Cortex of kidney (tissue), 1 donor: ENCODE measurements at places on chromosomes 1 and 21.

- DNase-seq: no peak
These were observed 125.1 kb downstream of the NFIA start for GRCh38 chr1:61207416-61207815.

DNA sequence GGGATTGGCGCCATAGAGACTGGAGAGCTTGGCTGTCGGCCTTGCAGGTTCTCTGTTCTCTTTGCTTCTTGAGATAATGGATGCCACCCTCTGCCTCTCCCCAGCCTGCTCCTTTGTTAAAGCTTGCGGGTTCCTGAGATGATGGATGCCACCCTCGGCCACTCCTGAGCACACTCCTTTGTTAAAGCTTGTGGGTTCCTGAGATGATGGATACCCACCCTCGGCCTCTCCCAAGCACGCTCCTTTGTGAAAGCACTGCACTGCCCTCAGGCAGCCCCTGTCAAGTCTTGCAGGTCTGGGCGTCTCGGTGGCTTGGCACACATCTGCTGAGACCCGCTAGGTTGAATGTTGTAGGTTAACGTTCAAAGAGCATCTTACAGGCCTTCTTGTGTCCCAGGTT lies 76.5 kb downstream of the SCCPDH start:
- DNase-seq: no peak

DNA sequence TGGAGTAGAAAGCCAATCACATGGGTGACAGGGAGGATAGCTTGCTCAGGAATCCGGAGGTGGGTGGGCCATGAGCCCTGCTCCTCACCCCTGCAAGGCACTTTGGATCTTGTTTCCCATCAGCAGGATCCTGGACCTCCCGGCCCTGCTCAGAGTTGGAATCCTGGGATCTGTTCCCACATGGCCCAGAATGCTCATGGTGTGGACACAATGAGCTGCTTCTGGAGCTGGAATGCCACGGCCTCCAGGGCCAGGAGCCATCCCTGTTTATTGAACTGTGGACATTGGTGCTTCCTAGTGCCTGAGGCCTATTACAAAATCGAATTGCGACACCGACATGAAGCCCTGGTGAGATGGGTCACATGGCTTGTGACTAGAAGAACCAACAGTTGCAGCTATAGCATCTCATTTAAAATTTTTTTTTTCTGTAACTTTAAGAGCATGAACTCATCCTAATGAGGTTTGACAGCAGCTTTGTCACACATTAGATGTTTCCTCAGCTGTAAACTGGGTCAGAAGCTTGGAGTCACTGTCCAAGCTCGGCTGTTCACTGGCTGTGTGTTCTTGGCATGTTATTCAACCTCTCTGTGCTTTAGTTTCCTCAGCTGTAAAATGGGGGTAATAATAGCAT lies 40.4 kb upstream of the GOLT1A start:
- no peak for DNase-seq

- no peak for DNase-seq
These were observed 220.5 kb downstream of the FOXD2 start for GRCh38 chr1:47658161-47658920.

DNA sequence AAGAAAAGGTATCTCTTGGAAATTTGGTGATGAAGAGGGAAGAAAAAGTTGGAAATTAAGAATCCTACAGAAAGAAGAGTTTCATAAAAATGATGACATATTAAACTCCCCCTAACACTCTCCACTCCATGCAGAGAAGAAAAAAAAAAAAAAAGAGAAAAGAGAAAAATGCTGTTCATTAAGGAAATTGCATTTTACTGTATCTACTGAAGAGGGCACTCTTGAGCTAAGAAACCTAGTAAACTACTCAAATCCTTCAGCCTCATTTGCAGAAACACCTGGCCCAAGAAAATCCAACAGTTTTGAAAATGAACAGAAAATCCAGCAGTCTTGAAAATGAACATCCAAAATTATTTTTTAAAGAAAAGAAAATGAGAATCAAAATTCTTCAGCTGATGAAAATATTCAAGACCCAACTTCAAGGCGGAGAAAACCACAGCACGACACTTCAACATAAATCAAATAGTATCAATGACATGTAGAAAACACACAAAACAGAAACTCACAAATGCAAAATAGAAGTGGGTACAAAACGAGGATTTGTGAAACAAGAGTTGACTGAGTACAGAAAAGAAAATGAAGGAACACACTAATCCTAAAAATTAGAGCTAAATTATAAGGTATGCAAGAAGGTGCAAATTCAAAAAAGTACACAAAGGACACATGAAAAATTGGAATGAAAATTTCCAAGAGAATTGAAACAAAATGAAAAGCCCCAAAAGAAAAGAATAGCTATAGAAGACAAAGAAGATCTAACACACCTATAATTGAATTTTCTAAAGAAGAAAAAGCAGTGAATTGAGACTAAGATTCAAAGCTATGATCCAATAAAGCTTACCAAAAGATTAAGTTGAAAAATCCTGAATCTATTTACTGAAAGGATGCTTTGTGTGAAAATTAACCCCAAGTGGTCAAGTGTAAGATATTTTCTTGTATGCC lies 73.2 kb upstream of the DNAJC6 start:
- no peak for DNase-seq

DNA sequence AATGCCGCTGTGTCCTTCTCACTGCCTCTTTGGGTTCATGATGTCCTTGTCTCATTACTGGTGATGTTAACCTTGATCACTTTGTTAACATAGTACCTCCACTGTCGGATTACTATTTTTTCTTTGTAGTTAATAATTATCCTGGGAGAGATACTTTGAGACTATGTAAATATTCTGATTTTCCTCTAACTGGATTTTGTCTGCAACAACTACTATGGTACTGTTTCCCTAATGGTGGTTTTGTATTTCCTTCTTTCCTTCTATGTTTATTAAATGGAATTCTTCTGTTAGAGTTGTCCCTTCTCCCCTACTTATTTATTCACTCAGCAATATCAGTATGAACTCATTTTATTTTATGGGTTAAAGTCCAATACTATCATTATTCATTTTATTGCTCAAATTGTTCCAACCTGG lies 4.2 kb downstream of the TOR1AIP2 start:
- no peak for DNase-seq

DNA sequence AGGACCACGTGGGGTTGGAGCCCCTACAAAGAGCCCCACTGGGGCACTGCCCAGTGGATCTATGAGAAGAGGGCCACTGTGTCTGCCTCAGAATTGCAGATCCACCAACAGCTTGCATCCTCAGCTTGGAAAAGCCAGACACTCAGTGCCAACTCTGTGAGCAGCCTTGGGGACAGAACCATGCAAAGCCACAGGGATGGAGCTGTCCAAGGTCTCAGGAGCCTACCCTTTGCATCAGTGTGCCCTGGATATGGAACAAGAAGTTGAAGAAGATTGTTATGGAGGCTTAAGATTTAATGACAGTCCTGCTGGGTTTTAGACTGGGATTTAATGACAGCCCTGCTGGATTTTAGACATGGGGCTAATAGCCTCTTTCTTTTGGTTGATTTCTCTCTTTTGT lies 1670.9 kb downstream of the PLA2G4A start:
- DNase-seq: no peak

DNA sequence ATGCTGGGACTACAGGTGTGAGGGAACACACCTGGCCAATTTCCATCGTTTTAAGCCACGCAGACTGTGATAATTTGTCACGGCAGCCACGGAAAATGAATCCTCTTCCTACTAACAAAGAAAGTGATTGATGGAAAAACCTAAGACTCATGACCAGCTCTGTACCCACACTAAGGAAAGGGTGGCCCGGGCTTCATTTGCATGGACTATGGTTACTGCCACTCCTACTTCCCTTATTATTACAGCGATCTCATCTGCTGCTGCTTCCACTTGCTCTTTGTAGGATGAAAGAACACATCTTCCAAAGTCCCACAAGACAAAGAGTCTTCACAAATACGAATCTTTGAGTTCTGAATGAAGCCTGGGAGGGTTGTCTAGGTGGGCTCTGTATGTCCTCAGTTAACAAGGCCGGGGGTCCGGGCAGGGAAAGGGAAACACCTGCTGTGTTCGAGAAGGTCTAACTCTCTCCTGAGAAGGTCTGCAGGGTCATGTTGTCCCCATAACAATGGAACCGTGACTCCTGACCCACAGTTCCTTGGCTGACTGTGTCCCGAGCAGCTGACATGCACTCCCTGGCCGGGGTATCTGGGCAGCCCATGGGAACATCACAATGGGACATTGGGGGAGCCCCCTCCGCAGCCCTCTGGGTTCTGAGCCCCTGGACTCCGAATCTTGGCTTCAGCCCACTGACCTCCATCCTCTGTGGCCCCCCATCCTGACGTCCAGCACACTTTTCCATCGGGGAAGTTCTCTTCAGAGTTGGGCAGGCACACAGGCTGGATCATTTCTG lies 13.3 kb upstream of the TFF1 start:
- DNase-seq: no peak

GRCh38 chr1:26067432-26067911 lies at the start of gene TRIM63:
TRIM63 (minus strand) TSS chr1:26067630; CDS start chr1:26067494, 136 bp downstream.
- DNase-seq: no peak

DNA sequence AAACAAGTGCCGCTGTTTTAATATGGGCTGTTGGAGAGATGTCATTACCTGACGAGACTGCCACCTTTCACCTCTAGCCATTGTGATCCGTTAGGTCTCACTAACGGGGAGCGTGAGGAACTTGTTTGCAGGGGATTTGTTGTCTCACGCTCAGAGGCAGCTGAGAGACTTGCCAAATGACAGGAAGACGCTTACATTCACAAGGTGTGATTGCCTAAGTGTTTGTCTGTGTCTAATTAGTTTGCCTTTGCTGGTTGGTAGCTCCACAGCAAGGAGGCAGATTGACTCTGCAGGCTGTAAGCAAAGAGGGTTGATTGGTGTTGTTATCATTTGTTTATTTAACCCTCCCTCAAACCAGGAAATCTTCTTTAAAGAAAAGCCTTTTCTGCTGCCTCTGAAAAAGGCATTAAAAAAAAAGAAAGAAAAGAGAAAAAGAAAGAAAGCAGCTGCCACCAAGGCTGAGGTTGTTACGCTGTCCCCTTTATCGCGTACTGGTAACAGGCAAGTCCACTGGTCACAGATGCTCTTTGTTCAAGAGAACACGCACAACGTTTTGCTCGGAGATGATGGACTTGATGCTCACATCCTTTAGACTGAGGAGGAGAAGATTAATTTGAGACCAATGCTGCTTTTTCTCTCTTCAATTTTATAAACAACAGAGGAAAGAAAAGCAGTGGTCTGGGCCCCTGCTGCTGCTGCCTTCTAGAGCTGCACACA lies 203.9 kb downstream of the ZNF326 start:
- no peak for DNase-seq

DNA sequence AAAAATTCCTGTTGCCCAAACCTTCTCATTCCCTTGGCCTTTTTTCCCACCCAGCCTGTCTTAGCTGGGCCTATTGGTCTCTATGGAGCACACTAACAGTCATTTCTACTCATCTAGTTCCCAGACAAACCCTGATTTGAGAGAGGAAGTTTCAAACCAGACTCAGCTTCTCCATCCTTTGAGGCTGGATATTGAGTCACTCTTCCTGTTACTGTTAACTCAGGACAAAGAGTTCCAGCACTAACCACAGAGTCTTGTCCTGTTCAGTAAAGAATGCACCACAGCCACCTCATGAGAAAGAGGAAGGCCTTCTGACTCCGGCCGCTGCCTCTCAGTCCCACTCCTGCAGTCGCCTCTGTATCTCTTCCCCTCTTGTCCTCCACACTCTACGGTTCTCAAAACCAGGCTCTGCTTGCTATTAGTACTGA lies 137.8 kb downstream of the PTPRC start:
- no peak for DNase-seq

DNA sequence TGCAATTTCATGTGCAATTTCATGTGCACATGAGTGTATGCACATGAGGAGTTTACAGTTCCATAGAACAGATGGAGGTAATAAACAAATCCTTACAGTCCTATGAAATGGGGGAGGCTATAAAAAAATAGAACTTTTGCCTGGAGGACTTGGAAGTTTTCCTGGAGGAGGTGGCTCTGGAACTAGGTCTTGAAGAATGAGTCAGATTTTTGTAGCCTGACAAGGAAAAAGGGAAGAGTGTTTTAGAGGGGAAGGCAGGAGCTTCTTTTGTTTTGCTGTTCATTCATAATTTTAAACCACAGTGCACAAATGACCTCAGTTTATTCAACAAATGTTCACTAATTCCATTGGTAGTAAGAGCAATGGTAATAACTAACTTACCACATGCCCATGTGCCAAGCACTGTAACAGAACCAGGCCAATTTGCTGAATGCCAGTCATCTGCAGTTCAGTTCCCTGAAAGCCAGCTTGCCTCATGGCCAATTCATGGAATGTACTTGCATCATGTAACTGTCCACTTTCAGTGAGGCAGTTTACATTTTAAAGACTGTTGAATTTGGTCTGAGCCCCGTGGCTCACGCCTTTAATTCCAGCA lies 2.7 kb downstream of the DIO1 start:
- DNase-seq: no peak

- no peak for DNase-seq
These were observed 84.7 kb downstream of the PDE9A start for GRCh38 chr21:42737951-42738590.

DNA sequence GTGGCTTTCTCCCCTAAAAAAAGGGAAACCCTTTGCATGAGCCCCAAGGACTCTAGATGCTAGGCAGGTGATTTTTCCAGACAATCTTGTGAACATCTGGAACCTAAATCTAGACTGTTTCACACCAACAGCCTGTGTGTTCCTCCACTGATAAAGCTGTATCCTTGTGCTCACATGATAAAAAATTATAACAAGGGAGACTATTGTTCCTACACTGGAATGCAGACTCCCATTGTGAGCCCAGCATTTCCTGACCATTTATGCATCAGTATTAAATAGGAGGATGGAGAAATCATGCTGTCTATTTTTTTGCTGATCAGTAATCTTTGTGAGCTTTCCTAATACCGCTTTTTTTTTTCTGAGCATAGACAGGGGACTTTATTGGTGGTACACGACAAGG lies 52.5 kb downstream of the ZNF697 start:
- no peak for DNase-seq

GRCh38 chr1:6948861-6949260 lies 163.6 kb downstream of the CAMTA1 start:
- DNase-seq: no peak

GRCh38 chr1:189121941-189122340 lies 1355.7 kb downstream of the BRINP3 start:
- no peak for DNase-seq

- no peak for DNase-seq
These were observed 13.5 kb upstream of the LGR6 start for GRCh38 chr1:202179828-202180750.

DNA sequence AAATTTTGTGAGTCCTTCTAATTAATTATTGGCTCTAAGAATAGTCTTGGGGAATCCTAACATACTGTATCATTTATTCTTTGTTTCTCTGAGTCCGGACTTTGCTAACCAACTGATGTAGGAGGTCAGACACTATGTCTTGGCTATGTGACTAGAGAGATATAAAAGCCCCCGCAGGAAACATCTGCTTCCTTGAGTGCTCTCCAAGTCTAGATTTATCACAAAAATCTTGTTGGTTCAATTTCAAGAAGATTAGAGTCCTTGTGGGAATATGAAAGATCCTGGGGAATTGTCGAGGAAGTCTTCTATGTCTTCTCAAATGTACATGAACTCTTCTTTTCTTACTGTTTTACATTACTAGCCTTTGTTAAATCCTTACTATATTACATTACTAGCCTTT lies 1712.5 kb downstream of the NCAM2 start:
- no peak for DNase-seq

- DNase-seq: no peak
These were observed 691 bp upstream of the MPZL1 start for GRCh38 chr1:167720965-167721616.

- DNase-seq: no peak
These were observed 18.9 kb upstream of the USP24 start for GRCh38 chr1:55234016-55234415.
